ENCODE measurements at places on chromosomes 6 and 20.

GRCh38 chr6:33276581-33276863, 401 bp upstream of the B3GALT4 start:
- no peak for DNase-seq

GRCh38 chr6:41274256-41274655, 12.2 kb downstream of the TREM1 start:
- no peak for DNase-seq

GRCh38 chr20:40637176-40637575, 51.9 kb downstream of the MAFB start:
- no peak for DNase-seq

DNA sequence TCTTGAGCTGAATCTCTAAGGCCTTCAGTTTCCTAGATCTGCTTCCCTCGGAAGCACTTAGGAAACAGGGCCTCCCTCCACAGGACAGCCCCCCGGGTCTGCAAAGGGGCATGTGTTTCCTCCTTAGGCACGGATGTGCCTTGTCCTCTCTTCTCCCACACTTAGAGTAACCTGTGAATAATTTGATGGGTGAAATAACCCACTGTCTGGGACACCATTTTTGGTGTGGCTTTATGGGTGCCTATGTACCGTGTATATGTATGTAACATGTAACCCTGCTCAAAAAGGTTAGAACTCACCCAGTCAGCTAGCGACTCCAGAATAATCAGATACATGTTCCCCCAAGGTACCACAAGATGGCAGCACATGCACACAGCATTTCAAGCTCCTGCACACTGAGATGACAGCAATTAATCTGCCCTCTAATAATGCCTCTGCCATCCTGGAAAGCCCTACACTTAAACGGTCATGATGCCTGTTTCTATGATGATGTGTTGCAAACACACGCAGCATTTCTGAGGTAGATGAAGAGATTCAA, 212.0 kb upstream of the PROKR2 start:
- peak; percentile 66 for DNase-seq

DNA sequence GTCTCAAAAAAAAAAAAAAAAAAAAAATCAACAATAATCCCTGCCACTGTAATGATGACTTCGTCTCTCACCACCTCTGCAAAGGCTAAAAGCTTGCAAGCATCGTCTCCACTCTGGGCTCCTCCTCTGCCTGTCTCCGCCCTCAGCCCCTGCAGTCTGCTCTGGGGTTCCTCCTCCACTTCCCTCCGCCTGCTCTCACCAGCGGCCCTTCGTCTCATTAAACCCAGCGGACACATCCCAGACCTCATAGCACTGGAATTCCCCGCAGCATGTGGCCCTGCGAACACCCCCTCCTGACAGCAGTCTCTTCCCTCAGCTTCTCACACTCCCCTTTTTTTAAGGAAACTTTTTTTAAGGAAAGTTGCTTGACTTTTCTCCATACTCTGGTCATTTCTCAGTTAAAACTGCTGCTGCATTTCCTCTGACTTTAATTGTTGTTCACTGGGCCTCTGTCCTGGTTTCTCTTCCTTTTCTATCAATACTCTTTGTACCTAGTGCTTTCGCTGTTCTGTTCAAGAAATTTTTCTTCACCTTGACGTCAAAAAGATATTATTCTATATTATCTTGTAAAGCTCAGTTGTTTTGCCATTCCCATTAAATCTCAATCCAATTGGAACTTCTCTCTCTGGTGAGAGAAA, 70.9 kb upstream of the PLEKHG1 start:
- DNase-seq: no peak

GRCh38 chr6:72560721-72561593, 60.9 kb upstream of the KCNQ5 start:
- DNase-seq: no peak

GRCh38 chr20:24473435-24474223, 4.2 kb downstream of the SYNDIG1 start:
- DNase-seq: no peak

DNA sequence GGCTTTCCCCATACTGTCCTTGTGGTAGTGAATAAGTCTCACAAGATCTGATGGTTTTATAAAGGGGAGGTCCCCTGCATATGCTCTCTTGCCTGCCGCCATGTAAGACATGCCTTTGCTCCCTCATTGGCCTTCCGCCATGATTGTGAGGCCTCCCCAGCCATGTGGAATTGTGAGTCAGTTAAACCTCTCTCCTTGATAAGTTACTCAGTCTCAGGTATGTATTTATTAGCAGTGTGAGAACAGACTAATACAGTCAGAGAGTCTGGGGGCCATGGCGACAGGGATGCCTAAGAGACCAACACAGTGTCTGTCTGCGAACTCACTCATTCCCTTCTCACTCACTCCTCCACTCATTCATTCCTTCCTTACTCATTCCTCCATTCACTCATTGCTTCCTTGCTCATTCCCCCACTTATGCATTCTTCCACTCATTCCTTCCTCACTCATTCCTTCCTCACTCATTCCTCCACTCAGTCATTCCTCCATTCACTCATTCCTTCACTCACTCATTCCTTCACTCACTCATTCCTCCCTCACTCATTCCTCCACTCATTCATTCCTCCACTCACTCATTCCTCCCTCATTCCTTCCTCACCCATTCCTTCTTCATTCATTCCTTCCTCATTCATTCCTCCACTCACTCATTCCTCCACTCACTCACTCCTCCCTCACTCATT, 137.5 kb upstream of the AGPAT4 start:
- DNase-seq: no peak

DNA sequence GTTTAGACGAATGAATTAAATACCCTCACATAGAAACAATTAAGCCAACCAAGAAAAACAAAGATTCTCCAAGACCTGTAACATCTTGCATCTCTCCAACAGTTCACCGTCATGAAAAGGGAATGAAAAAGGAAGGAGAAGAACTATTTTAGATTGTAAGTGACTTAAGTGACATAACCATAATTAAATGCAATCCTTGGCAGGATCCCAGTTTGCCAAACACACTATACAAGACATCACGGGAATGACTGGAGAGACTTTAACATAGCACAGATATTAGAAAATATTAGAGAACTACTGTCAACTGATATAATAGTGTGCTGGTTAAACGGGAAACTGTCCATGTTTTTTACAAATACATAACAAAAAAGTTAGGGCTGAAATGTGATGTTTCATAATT, 22.2 kb downstream of the EPB41L2 start:
- DNase-seq: no peak

DNA sequence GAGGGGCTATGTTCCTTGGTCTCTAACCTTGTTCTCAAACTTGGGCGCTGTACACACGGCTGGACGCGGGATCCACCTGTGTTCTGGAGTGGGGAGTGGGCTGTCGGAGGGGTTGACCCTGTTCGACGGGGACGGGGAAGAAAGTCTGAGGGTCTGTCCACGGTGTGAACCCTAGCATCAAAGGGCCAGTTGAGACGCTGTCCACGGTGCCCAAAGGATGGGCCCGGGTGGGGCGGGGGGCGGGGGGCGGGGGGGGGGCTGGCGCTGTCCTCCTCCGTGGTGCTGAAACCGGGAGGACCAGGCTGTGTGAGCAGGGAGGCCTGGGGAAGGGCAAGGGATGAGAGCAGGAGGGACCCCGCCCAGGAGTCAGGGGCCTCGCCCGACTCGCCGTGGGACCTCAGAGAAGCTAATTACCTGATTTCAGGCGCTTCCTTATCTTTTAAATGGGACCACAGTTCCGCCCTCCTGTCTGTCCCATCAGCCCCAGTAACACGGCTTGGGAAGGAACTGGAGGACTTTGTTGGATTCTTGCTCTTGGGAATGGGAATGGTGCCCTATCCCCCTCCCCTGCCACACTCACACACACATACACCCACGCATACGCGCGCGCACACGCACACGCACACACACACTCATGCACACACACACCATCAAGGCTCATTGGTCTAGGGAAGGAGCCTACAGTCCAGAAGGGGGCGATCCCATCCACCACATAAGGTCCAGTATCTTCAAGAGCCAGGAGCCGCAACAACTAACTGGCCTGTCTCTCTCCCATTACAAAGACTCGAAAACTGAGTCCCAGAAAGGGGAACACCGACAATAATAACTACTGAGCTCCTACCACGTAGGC, 1.0 kb upstream of the VSTM2L start:
- peak; percentile 20 for DNase-seq

- DNase-seq: no peak
Measured at GRCh38 chr6:109076377-109076776, 18.3 kb downstream of the SESN1 start.

DNA sequence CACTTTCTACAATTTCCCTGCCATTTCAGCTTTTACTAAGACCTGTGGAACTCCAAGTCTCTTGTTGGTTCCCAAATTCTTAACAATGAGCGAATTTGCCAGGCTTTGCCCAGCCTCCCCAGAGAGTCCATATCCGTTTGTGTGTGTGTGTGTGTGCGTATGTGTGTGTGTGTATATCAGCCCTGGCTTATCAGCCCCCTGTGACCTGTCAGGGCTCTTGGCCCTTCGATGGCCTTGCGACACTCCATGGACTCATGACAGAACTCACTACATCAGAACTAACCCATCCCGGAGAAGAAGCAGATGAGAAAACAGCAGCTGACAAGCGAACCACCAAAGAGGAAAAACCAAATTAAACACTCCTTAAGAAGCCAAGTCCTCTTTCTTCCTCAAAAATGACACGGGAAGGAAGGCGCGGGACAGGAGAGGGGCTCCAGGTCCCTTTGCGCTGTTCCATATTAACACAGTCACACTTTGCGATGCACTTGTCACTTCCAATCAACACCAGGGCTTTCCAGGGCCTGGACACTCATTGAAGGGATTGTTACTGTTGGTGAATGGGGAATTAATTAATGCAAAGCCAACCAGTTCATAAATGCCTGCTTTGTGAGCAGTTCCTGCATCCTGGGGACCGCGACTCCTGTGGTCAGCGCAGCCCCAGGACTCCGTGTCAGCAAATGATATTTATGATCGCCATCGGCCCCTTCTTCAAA, 524.0 kb downstream of the CD83 start:
- DNase-seq: no peak

GRCh38 chr6:19831358-19831757, 5.8 kb upstream of the ID4 start:
- no peak for DNase-seq

DNA sequence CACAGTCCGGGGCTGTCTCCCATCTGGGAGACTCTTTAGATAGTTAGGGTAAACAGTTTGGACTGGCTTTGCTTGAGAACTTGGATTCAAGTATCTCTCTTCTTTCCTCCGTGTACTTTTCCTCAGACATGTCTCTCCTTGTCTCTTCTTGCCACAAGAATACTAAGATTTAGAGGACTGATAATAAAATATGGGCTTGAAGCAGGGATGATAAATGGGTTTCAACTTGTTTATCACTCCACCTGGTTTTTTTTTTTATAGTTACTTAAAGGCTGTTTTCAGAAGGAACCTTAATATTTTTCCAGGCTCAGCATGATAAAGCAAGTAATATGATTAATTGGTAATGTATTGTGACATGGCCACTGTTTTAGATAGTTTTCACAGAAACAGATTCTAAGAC, 40.9 kb upstream of the KIF13A start:
- no peak for DNase-seq

- no peak for DNase-seq
Measured at GRCh38 chr20:44717986-44718385, 2.8 kb downstream of the CCN5 start.

- no peak for DNase-seq
Measured at GRCh38 chr20:37265152-37265551, 3.5 kb upstream of the GHRH start.

- DNase-seq: peak; percentile 78
Measured at GRCh38 chr20:32761831-32762753, at the start of gene DNMT3B. DNMT3B (plus strand) TSS chr20:32762385; CDS start chr20:32780324, 17,939 bp downstream.

DNA sequence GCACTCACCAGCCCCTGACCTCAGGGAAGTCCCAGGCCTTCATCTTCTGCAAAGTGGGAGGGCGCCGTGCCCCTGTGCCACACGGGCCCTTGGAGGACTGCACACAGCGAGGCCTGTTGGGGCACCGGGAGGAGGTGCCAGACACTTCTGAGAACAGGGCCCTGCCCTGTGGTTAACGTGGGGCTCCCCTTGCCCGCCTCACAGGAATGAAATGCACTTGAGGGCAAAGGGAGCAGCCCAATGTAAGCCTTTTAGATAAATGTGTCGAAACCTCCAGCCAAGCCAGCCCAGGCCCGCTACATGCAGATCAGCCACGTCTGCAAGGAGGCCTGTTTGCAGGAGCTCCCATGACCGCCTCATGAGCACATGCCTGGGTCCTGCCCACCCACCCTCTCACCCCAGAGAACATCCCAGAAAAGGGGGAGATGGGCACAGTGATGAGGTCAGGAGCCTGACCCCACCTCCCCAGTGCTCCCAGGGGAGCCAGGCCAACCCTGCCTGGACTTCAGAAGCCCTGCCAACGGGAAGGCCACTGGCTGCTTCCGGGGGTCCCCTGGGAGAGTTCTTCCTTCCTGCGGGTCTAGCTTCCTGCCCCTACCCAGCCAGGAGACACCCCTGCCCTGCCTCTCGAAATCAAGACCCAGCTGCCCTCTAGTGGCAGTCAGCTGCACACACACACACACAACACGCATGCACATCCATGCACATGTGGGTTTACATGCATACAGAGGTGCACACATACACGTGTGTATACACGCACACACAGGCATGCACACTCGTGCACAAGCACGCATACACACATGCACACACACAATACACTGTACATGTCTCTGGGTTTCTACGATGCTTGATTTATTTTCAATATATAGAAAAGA, 178.7 kb downstream of the TAF4 start:
- DNase-seq: peak; percentile 20

- no peak for DNase-seq
Measured at GRCh38 chr20:19868441-19868840, 110.4 kb downstream of the RIN2 start.

GRCh38 chr6:100479179-100480035, 14.7 kb upstream of the SIM1 start:
- DNase-seq: no peak

DNA sequence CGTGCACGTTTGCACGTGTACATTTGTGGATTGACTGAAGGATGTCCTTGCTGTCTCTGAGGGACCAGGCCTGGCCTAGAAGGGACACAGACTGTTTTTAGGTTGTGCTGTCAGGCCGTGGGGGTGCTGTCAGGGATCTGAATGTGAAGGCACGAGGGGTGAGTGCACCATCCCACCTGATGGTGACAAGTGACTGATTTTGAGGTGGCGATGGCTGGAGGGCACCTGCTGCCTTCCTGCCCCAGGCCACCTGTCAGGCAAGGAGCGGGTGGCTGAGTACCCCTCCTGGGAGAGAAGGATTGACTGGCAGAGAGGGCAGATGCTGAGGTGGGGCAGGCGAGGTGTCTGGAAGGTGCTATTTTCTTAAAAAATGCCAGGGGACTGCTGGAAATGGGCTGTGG, 1.2 kb downstream of the RAB44 start:
- DNase-seq: no peak

Measured in activated naive CD8-positive, alpha-beta T cell treated with anti-CD3 and anti-CD28 coated beads, Interleukin-2, amount 50 U/mL, for 24 hours (primary cell).